ENCODE measurements at places on chromosomes 4 and X.

- peak; percentile 35 for DNase-seq
These were observed at the start of gene SNCA for GRCh38 chr4:89836897-89837384. TSS of gene SNCA (minus strand) at chr4:89837161. CDS start at chr4:89835667, 1,494 bp downstream.

GRCh38 chrX:115892787-115893671, 277.5 kb upstream of the AGTR2 start:
- no peak for DNase-seq

- no peak for DNase-seq
These were observed 231.7 kb downstream of the FBXW7 start for GRCh38 chr4:152304220-152304619.

- DNase-seq = no peak
These were observed 785.0 kb downstream of the GLUD2 start for GRCh38 chrX:121832446-121832845.

- no peak for DNase-seq
These were observed 241.0 kb upstream of the ANKRD50 start for GRCh38 chr4:124953486-124953885.
